ENCODE measurements at places on chromosomes 1 and 21. TPM values are rescaled to one million over a fixed set of nuclear protein-coding genes. Genes with fewer than 3 reads are reported as not detected.

DNA sequence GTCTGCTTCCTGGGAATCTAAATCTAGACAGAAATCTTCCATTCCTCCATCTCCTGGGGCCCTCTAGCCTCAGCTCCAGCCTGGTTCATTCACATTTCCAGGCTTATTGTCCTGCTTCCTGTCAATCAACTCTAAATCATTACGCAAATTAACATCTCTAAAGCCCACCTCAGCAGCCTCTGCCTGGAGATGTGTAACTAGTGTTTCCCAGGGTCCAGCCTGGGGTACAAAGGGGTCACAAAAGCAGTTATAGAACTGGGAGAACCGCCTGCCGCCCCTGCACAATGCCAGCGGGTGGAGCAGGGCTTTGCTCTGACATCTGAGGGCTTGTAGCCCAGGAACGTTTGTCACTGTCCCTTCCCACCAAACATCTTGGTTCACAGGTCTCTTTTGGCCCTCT lies 373.5 kb downstream of the RRAGC start:
- no peak for DNase-seq

DNA sequence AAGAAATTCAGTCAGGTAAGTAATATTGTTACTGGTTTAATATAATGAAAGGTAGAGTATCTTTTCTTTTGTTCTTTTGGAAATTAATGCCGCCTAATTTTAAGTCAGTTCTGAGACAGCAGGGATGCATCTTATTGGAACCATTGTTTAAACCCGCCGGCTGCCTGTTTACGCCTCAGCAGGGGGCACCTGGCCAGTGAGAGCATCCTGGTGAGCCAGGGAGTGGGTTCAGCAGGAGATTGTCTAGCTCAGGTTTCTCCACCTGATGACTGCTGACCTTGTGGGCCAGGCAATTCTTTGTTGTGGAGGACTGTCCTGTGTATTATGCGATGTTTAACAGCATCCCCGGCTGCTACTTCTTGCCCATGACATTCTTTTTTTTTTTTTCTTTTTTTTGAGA lies 30.2 kb downstream of the CHAF1B start:
- DNase-seq = no peak

GRCh38 chr1:212754193-212754592 lies 37.4 kb downstream of the NSL1 start:
- DNase-seq = no peak

DNA sequence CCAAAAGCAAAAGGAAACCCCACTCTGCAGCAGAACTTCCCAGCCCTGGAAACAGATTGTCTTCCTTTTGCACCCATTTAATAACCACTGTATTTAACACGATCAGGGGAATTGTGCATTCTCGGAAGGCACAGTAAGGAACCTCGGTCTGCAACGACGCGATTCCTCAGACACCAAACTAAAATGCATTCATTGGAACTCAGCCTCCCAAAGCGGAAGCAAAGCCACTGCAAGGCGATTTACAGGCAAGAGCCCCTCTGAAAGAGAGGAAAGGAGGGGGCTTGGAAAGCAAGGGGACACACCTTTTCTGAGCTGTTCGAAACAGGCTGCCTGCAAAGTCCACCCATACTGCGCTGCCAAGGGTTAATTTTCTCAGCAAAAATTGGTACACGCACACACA lies 297.7 kb downstream of the OMA1 start:
- no peak for DNase-seq

- DNase-seq = peak; percentile 56
Observed at GRCh38 chr1:15411593-15412137, 2.0 kb downstream of the EFHD2 start.

- DNase-seq = no peak
Observed at GRCh38 chr1:182833271-182833670, 5.9 kb upstream of the DHX9 start.

DNA sequence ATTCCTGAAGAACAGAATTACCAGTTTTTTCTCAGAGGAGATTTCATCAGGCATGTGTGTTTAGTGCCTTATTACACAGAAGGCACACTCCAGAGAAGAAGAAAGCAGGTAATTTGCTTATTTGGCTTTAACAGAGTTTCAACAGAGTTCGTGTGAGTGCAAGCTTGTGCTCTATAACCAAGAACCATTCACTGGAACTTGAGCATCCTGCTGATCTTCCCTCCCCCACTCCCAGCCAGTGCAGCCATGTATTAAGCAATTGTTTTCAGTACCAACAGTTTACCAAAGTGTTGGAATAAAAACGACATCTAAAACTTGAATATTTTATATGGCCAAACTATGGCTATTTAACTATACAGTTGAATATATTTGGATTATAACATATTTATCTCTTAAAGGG lies 4.3 kb downstream of the MGST3 start:
- no peak for DNase-seq

DNA sequence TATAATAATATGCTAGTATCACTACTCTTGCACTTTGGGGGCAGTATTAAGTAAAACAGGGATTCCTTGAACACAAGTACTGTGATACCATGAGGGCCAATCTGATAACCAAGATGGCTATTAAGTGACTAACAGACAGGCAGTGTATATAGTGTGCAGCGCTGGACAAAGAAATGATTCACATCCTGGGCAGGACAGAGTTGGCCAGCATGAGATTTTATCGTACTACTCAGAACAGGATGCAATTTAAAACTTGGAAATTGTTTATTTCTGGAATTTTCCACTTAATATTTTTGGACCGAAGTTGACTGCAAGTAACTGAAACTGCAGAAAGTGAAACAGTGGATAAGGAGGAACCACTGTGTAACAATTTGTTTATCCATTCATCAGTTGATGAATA lies 74.6 kb downstream of the DNTTIP2 start:
- DNase-seq = no peak

GRCh38 chr1:151868486-151868885 lies 15.0 kb upstream of the THEM5 start:
- no peak for DNase-seq

- DNase-seq = peak; percentile 38
Observed at GRCh38 chr1:244254467-244254866, 197.2 kb downstream of the ADSS2 start.

DNA sequence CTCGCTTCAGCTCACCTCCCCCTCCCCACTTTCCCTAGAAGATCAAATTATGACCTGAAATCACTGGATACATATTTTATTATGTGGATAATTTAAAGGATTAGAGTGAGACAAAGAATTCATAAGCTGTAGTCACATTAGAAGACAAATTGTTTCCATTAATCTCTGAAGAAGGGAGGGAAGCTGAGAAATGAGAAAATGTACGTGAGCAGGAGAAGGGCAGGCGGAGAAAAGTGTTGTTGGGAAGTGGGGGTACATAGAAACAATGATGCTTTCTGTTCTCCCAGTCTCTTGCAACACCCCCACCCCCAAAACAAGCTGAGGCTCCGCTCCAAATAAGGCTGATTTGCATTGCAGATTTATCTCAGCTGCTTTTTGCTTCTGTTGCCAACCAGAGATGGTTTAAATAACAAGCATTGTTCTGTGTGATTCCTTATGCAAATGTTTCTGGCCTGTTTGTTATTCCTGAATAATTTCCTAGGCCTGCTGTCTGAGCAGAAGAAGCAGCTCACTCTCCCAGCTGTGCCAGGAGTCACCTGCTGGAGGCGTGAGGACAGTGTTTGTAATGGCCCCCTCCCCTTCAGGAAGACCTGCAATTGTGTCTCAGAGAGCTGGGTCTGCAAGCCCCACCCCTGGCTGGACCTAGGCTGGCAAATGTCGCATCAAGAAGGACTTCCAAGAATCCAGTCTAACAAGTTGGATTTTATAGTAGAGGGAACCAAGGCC lies 121.8 kb upstream of the TNR start:
- no peak for DNase-seq

The TTLL10 gene
- total RNA-seq = not detected

The C1QB gene
- 96.2 TPM for total RNA-seq

The ZNF670 gene
- 1.5 TPM for total RNA-seq

Data from left ventricle myocardium inferior (tissue), 1 donor.